Stimulated activated CD8-positive, alpha-beta memory T cell treated with anti-CD3 and anti-CD28 coated beads, Interleukin-15, amount 100 ng/mL, for 1 hour (primary cell): ENCODE measurements at places on chromosomes 2 and 18.

GRCh38 chr2:172496160-172496608 lies 59.7 kb upstream of the PDK1 start:
- no peak for DNase-seq

- no peak for DNase-seq
Observed at GRCh38 chr2:228561816-228562215, 380.3 kb upstream of the SPHKAP start.

DNA sequence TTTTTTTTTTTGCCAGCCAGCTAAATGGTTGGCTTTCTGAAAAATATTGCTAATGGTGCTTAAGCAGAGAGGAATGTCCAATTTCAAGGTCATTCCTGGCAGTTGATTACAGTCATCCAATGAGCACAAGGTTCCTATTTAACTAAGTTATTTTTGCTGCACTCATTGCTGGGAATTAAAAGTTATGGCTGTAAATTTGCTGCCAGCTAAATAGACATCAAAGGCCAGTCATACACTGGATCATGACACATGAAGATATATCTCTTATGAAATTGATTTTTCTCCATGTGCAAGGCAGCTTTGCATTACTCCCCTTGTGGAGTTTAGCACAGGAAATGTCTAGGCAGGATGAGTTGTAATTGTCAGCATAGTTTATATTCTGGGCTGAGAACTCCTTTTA lies 1898.4 kb upstream of the CELF4 start:
- no peak for DNase-seq

DNA sequence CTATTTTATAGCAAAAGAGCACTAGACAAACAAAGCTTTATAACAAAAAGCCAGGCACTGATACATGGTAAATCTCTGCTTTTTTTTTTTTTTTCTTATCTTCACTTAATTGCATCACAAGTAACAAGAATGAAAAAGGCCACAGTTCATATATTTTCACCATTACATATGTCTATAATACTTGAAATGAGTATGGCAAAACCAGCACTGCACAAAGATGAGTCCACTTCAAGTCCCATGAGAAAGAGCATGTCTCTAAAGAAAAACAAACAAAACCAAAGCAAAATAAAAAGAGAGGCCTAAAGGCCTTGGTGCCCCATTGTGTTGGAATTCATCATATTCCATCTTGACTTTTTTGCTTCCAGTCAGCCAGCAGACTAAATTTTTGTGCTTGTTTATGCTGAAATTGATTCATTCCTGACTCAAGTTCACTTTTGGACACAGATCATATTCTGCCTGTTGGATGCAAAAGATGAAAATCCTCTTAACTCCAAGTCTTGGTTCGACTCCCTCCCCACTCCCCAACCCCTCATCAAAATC lies 264.9 kb upstream of the CCDC68 start:
- DNase-seq: no peak

DNA sequence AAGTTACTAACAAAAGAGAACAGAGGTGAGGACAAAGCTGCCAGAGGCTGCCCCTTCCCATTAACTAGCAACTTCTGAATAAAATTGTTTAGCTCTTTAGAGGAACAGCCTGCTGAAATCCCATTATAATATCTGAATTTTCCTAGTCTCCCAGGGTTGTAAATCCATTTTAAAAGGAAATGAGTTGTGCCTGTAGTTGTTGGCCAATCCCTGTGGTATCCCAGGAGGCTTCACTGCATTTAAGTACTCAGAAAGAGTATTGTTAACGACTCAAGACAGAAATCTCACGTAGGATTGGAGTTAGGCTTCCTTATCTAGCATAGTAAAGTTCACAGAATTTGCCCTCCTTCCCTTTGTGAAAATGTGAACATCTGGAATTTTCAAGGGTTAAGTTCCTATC lies 8.9 kb downstream of the LAPTM4A start:
- no peak for DNase-seq

GRCh38 chr18:62044490-62045000 lies 142.3 kb downstream of the PIGN start:
- DNase-seq: no peak

DNA sequence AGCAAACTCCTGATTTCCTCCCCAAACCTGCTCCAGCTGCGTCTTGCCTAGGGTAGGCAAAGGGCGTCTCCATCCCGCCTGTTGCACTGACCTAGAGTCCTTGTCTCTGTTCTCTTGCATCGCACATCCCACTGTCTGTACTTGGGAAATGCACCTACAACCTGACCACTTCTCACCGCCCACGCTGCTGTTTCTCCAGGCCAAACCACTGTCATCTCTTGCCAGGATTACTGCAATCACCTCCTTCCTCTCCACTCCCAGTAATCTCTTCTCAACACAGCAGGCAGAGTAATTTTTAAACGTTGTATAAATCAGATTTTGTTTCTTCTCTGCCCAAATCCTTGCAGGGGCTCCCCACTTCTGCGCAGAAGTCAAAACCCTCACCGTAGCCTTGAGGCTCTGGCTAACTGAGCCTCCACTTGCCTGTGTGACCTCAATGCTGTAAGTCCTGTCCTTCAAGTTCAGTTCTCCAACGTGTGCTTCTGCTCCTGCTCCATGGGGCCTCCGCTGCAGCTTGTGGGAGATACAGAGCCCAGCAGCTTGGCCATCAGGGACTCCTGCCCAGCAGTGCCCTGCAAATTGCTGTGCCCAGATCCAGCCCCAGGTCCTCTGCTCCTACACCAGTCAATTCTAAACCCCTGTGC lies 27.7 kb upstream of the SEMA4C start:
- DNase-seq: no peak

DNA sequence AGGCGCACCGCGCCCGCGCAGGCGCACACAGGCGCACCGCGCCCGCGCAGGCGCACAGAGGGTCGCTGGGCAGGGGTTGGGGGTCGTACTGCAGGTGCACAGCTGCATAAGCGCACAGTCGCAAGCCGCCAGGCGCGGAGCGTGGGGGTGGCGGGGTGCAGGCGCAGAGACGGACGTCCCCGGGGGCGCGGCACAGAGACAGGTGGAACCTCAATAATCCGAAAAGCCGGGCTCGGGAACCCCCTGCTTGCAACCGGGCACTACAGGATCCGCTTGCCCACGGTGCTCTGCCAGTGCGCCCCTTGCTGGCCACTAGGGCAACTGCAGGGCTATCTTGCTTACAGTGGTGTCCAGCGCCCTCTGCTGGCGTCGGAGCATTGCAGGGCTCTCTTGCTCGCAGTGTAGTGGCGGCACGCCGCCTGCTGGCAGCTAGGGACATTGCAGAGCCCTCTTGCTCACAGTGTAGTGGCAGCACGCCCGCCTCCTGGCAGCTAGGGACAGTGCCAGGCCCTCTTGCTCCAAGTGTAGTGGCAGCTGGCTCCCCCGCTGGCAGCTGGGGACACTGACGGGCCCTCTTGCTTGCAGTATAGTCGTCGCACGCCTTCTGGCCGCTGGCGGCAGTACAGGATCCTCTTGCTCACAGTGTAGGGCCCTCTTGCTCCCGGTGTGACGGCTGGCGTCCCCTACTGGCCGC lies 34.9 kb downstream of the FAM110C start:
- DNase-seq: no peak

GRCh38 chr2:37367984-37368383 lies 23.6 kb downstream of the QPCT start:
- DNase-seq: no peak

DNA sequence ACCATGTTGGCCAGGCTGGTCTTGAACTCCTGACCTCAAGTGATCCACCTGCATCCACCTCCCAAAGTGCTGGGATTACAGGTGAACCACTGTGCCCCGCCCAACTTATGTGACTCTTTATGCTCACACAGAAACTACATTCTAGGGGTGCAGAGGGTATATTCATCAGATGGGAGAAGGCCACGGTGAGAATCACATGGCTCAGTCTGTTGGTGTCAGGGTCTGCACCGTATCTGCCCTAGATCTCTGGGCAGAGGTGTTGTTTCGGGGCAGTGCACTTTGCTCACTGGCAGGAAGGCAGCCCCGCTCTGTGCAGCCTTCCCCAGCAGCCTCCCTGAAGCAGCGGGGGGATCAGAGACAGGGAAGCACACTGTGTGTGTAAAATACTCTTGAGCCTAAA lies 76.4 kb downstream of the SH3RF3 start:
- DNase-seq: no peak

GRCh38 chr2:31312898-31313297 lies 78.9 kb downstream of the EHD3 start:
- DNase-seq: no peak

GRCh38 chr2:213089438-213089837 lies 62.0 kb downstream of the IKZF2 start:
- DNase-seq: no peak
